AG08395 (cell line): ENCODE measurements at places on chromosomes 2 and 18.

- no peak for DNase-seq
Observed at GRCh38 chr2:2901384-2902345, 476.0 kb downstream of the EIPR1 start.

DNA sequence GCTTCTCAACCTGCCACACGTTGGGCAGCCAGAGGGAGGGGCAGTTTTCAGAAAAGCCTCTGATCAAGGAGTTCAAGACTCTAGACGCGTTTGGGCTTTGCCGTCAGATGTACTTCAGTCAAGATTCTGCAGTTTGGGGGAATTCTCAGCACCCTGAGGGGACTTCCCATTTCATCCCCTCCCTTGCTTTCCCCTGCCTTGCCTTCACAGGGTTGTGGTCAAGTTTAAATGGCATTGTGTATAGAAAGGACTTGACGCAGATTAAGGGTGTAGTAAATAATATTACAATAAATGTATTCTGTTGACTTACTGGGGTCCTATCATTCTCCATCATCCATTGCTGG lies 198.3 kb upstream of the NABP1 start:
- DNase-seq: no peak

DNA sequence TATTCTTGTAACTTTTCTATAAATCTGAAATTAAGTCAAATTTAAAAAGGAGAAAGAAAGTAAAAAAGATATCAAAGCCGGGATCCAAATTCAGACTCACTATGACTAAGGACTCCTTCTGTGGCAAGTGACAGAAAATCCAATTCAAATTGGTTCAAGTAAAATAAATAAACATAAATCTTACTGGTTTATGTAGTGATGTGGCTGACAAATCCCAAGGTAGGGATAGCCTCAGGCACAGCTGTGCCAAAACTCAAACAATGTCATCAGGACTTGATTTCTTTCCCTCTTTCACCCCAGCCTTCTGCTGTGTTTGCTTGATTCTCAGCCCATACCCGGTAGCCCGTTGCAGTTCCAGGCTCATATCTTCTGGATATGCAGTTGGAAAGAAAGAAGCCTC lies 284.6 kb downstream of the SP3 start:
- no peak for DNase-seq

DNA sequence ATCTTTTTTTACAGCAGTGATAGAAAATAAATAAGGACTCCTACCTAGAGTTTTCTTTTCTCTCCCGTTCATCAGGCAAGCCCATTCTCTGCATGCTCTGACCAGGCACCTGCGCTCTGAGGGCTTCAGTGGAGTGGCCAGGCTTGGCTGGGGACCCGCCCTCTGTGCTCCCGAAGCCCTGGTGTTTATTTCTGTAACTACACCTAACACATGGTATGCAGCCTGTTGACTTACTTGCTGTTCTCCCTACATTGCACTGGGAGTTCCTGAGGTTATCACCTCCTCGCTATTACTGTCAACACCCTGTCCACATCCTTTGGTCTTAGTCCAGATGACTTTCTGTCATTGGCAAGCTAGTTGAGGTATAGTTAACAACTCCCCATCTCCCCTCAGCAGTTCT lies 317.7 kb downstream of the LPIN1 start:
- DNase-seq: no peak

DNA sequence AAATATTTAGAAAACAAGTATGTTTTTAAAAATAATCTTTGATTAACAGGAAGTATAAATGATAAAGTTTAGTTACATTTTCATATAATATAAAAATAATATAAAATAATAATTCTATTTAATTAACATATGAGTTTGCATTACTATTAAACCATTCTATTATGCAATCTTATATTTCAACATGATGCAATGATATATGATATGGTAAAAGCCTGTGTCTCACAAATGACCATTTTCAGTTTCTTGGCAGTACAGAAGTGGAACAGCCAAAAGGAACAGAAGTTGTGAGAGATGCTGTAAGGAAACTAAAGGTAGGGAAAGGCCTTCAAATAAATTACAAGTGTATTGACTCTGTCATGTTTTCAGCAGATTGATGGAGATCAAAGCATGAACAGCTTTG lies 230.8 kb downstream of the GULP1 start:
- no peak for DNase-seq

- peak; percentile 24 for DNase-seq
Observed at GRCh38 chr2:74357627-74358026, 14.4 kb upstream of the SLC4A5 start.

DNA sequence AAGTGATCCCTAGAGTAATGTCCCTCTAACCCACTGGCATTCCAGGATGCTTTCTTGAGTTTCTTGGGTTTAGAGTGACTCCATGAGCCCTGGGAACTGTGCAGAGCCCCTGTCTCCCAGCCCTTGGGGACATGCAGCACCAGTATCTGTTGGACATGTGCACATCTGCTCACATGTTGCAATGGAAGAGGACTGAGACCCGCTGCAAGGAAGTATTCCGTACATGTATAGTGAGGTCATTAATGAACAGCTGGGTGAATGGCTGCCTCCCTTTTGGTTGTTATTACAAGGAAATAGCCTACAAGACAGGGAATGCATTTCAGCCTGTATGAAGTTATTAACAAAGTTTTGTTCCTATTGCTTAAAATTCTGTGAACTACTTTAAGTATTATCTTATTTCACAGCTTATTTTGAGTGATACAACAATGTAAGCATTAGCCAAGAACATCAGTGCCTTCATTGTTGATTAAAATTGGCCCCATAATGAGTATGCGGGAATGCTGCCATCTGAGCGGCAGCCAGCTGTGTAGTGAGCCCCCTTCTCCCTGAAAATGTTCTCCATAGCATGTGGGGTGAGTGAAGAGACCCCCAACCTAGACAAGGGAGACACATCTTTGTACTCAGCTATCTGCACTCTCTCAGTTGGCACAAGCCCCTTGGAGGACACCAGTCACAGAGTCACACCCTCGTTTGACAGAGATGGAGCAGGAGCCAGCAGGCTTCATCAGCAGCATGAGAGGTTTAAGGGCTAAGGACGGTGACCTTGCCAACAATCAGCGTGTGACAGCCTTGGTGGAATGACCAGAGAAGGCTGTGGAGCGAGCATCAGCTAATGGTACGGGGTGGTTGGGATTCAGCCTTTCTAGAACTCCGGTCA lies 87.4 kb downstream of the FAM210A start:
- no peak for DNase-seq

DNA sequence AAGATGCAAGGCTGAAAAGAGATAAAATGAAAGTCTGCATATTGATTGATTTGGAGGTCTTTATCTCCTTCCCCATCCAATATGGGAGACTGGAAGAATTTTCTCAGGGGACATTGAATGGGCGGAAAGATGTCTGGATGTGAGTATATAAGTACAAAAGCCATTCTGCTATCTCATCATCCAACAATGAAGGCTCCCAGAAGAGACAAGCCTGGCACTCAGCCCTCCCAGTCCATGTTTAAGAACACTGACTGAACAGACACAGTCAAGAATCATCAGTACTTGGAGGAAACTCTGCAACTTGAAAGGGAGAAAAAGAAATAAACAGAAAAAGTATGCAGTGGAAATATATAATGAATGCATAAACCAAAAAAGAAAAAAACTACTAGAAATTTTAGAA lies 80.9 kb downstream of the PTRHD1 start:
- DNase-seq: no peak

DNA sequence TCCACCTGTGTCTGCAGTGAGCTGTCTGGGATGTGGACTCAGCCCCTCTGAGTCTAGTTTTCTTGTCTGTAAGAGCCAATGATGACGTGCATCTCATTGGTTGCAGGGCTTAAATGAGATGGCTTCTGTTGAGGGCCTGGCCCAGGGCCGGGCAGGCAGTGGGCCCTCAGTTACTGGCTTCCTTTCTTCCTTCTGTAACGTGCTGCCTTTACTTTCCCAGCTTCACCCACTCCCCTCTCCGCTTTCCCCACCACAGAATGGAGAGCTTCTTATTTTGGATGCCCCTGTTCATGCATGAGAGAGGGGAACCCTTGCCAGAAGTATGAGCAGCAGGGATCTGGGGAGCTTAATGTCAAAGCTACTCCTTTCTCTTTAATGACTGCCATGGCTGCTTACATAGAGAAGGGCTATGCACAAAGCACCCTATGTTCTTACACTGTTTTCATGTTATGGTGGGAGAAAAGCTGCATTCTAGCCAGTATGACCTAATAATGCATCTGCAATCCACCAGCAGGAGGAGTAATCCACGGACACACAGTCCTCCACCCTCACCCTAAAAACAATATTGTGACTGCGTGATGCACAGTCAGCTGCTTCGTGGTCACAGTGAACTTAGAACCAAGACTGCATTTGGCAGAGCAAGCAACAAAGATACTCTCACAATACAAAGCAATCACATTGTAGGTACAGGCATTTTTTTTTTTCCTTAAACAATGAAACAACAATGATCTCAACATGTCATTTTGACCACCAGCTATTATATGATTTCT lies 37.2 kb downstream of the CREG2 start:
- DNase-seq: peak; percentile 50
